PC-3 (cell line): ENCODE measurements at places on chromosomes 16 and 17.

DNA sequence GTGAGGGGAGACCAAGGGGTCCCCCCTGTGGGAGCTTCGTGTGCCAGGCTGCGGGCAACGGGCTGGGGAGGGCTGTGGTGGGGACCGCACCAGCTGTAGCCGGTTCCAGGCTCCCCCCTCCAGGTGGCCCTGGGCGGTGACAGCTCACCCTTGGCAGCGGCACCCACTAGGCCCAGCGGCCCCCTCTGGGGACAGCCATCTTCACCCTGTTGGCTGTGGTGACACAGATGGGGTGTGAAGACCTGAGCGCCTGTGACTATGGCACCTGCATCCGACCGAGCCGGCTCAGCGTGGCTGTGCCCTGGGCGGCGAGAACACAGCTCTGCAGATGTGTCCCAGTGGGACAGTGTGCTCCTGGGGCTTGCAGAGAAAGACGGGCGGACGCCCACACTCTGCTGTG is 1.1 kb upstream of the C1QTNF8 start:
- no peak for DNase-seq

GRCh38 chr16:24988129-24988518 is 27.0 kb downstream of the ARHGAP17 start:
- DNase-seq = peak; percentile 25

DNA sequence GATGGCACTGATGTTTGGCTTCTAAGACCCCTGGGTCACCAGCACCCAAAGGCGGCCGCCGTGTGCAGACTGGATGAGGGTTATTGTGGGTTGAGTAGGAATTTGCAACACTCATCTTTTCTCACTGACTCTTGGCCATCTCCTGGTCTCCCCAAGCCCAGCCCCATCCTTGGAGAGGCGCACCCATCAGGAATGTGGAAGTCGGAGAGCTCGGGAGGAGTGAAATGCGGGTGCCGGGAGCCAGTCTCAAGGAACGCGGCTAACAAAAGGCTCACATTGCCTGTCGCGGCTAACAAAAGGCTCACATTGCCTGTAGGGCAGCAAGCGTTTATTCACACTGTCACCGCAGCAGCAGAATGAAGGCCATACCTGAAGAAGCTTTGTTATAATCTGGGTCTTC is 248.6 kb downstream of the FOXL1 start:
- no peak for DNase-seq

DNA sequence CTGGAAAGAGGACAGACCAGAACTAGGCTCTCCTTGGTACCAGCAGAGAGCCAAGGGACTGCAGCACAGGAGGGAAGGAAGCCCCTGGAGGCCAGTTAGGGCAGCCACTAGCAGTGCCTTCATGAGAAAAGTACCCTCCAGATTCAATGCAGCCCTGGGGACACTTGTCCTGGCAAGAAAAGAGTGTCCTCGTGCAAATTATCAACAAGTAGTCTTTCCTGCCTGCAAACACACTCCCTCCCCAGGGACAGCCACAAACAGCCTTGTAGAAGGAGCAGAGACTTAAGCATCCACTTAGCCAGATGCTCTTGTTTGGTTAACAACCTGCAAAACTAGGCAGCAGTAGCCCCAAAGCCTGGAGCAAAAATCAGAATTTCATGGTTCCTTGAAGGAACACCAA is 24.3 kb downstream of the CENPV start:
- peak; percentile 34 for DNase-seq

DNA sequence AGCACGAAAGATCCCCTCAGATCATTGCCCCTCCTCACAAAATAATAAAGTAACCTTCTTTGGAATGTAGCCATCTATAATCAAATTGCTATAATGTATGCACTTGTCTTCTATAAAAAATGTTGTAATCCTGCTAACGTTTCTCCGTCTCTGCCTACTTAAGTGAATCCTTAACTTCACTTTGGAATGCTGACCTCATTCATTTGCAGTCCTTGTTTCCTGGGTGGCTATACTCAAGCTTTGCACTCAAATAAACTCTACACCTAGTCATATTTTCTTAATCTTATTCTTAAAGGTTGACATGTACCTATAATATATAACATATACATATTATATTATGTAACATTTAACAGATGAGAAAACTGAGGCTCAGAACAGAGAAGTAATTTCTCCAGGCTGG is 22.7 kb downstream of the CHD9NB start:
- no peak for DNase-seq

GRCh38 chr17:77437747-77438146 is 297.0 kb downstream of the SEC14L1 start:
- DNase-seq = no peak

DNA sequence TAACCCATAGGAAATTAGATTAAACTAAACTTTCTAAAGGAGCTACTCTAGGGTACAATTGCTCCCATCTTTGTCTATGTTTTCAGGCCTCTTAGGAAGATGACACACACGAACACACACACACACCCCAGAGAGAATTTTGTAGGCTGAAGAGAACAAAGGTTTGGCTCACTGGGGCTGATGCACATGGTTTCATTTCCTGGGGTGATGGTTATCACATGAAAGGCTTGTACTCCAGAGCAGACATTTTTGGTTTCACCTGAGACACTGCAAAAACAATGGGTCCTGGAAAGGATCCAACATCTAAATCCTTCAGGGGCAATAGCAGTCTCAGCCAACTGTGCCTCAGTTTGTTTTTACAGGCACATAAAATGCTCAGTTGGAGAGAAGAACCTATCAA is 62.8 kb downstream of the GRB7 start:
- DNase-seq = no peak

- DNase-seq = no peak
These were observed 37.7 kb upstream of the MYH10 start for GRCh38 chr17:8668176-8668740.

- DNase-seq = no peak
These were observed 150.0 kb downstream of the HS3ST4 start for GRCh38 chr16:25841761-25842160.

DNA sequence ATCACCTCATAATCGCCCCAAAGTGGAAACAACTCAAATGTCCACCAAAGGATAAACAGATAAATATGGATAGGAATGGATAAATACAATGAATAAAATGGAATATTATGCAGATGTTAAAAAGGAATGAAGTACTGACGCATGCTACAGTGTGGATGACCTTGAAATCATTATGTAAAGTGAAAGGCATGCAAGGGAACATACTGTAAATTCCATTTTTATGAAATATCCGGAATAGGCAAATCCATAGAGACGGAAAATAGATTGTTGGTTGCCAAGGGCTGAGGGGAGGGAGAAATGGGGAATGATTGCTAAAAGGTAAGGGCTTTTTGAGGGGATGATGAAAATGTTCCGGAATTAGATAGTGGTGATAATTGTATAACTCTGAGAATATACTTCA is 36.0 kb downstream of the STAT5B start:
- DNase-seq = no peak

DNA sequence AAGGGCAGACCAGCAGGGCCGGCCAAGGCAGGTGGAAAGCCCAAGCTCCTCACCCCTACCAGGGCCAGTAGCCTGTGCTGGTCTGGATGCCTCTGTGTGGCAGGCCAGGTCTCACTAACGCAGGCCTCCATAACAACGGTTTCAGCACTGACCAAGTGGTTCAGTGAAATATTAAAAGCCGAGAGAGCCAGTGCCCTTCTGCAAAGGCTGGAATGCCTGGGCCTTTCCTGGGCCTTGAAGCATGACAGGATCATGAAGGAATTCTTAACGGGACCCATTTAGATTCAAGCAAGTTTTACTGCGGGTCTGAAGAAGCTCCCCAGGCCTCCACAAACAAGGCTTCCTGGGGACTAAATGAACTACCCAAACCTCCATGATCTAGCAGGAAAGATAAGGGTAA is 16.3 kb downstream of the ADAD2 start:
- DNase-seq = no peak

- DNase-seq = no peak
These were observed 114.5 kb upstream of the GSE1 start for GRCh38 chr16:85498607-85499006.

- DNase-seq = peak; percentile 84
These were observed 59.8 kb upstream of the SMIM36 start for GRCh38 chr17:55571095-55571494.

DNA sequence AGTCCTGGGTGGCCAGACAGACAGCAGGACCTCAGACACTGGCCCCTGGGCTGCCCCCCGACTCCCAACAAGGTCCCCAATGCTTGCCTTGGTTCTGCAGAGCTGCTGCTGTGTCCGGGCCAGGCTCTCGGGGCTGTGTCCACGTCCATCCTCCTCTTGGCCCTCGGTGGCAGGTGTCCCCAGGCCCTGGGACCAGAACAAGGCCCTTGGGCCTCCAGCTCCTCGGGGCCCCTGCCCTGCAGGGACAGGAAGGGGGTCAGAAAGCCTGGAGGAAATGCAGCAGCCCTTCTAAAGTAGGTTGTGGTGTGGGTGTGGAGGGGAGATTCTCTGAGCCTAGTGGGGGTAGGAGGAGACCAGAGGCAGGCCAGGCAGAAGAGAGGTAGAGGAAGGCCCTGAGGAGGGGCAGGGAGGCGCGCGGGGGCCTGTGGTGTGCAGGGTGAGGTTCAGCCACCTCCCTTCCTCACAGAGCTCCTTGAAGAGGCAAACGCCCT is 2.5 kb upstream of the AXIN1 start:
- DNase-seq = no peak

DNA sequence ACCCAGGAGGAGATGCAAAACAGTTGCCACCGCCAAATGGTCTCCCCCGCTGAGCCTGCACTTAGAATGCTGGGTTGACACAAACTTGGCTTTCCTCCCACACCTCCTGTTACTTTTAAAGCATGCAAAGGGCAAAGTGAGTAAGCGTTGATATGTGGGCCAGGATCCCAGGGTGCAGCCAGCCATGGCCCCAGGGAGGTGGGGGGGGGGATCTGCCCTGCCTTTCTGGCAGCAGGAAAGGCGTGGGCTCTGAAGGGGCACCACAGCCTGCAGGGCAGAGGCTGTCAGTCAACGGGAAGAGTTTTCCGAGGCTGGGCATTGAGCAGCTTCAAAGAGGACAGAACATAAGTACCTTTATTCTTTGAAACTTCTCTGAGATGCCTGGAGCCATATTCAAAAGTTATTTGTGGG is 142.3 kb downstream of the ABCC12 start:
- peak; percentile 88 for DNase-seq

DNA sequence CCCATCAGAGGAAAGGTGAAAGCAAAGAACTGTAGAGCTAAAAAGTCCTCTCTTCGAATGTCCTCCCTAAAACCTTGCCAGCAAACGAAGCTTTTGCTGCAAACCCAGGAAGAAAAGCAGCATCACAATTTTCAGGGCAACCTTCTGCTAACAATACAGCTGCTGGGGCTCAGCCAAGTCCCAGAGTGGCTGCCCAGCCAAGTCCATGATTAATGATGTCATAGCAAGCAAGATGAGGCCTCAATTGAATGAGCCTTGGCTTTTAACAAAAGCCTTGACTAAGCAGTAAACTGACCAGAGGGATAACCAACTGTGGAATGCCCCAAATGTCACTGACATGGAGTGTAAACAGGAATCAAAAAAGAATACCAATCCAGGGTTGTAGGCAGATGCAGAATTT is 342.7 kb downstream of the PMP22 start:
- DNase-seq = no peak

GRCh38 chr17:17758941-17759563 is 77.7 kb downstream of the SREBF1 start:
- DNase-seq = no peak

GRCh38 chr17:55575058-55575636 is 63.9 kb upstream of the SMIM36 start:
- no peak for DNase-seq

DNA sequence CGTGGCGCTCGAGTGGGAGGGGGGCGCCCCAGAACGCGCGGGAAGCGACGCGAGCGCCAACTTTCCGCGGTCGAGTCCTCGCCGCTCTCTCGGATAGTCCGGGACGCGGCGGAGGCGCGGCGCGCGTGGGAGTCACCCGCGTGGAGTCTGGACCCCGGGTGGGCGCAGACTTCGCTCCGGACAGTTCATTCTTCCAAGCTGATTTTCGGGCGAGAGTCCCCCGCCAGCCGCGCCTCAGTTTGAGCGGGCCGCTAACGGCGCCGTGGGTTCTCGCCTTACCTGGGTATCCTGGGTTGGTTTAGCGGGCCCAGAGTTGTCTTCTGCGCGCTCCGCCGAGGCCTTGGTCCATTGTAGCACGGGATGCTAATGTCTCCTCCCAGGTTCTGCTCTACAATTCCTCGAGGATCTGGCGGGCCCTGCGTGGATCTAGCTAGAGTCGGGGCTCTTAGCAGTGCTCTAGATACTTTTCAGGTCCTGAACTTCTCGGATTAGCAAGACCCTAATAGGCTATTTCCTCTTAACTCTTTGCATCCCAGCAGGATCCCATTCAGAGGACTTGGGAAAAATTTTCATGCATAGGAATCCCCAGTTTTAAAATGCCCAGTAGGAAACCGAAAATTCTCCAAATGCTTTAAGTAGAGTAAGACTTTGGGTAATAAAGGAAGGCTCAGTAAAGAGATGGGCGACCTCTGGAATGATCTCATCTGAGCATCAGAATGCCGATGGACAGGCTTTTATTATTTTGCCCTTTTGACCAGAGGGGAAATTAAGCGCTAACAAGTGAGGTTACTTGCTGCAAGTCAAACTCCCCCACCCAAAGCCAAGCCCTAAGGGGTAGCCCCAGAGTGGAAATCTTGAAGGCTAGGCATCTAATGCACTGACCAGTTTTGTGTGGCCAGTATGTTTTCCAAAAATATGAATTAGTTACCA is 537 bp upstream of the GJC1 start:
- DNase-seq = peak; percentile 49

GRCh38 chr17:28573040-28573380 is 1.7 kb upstream of the PIGS start:
- no peak for DNase-seq

DNA sequence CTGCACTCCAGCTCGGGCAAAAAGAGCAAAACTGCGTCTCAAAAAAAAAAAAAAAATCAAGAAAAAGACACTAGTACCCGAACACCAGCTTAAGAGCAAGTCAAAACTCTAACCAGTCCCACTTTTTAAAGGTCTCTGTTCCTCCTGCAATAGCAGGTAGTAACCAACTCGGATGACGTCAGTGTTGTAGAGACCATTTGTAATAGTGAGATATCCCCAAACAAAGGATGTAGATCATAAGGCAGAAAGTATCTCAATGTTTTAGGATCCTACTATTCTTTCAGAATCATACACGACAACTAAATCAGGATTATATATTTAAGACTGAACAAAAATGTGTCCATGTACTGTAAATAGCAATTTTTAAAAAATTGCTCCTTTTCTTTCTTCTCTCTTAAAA is 2.4 kb downstream of the JPT1 start:
- peak; percentile 63 for DNase-seq
